Activated CD4-positive, alpha-beta T cell treated with anti-CD3 and anti-CD28 coated beads for 1 hour (primary cell): ENCODE measurements at places on chromosomes 1 and 21.

DNA sequence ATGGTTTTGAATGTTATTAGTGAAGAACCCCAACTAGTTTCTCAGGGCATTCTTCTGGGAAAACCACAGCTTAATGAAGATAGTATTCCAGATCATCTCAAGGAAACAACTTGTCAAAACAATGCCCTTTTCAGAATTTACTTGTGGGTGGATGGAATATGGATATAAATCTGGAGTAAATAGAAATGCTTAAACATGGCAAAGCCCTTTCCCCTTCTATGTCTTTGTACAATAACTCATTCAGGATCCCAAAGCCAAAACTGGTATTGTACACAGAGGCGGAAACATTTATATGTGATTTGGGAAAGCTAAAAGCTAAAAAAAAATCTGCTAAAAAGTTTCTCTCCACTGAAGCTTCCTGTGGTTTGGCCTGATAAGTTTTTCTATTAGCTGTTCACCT lies 55.5 kb upstream of the RGS5 start:
- no peak for DNase-seq

DNA sequence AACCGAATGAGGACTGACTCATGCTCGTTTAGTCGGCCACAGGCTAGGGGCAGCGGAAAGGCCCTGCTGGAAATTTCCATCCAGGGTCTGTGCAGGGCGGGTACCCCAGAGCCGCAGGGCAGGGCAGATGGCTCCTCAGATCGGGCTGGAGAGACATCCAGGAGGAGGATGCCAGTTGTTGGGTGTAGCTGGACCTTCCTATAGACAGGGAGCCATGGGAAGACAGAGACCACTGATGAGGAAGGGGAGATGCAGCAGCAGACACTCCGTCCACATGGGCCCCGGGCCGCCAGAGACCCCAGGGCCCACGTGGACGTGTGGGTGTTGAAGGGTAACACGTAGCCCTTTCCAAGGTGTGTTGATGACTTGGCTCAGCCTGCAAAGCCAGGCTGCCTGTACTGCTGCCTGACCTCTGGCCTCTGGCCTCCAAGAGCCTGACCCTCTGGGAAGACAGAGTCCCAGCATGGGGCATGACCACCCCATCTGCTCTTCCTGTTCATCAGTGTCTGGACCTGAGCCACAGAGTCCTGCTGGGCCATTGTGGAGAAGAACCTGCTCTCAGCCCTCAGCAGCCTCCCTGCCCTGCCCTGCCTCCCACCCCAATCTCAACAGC lies 4.8 kb downstream of the GNG4 start:
- DNase-seq: no peak

- DNase-seq: no peak
Measured at GRCh38 chr1:229431284-229432115, 2.4 kb downstream of the ACTA1 start.

DNA sequence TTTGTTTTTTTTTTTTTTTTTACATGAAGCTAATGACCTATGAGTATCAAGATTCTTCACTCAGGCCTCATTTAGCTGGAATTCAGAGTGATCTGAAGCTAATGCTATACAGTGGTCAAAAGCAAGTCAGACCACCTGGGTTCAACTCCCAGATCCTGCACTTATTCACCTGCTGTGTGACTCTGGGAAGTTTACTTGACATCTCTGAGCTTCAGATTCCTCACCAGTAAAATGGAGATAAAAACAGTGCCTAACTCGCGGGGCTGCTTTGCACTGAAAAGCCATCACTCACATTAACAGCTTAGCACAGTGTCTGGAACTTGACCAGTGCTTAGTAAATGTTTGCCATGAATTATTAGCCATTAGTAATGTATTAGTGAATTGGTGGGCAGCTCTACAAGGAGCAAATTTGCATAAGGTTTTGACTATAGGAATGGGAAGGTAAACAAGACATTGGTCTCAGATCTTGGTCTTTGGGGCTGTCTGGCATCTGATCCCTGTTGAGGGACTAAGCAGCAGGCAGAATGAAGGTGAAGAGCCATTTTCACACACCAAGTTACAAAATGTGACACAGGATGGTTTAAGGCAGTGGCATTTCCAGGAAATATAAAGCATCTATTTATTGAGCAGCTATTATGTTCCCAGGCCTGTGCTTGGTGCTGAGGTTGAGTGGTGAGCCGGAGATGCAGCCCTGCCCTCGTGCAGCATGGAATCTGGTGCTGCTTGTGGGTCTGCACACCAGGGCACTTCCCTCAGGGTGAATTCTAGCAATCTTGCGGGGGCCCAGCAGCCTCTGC lies 291.3 kb downstream of the RRAGC start:
- no peak for DNase-seq

- no peak for DNase-seq
Measured at GRCh38 chr1:183877053-183877720, 72.3 kb downstream of the RGL1 start.

GRCh38 chr21:15104470-15104869 lies 39.7 kb upstream of the NRIP1 start:
- no peak for DNase-seq
